ENCODE measurements at places on chromosomes 2 and 18. TPM values are rescaled to one million over a fixed set of nuclear protein-coding genes. Genes with fewer than 3 reads are reported as not detected.

GRCh38 chr2:96485751-96486651, 19.2 kb downstream of the NEURL3 start:
- no peak for DNase-seq

DNA sequence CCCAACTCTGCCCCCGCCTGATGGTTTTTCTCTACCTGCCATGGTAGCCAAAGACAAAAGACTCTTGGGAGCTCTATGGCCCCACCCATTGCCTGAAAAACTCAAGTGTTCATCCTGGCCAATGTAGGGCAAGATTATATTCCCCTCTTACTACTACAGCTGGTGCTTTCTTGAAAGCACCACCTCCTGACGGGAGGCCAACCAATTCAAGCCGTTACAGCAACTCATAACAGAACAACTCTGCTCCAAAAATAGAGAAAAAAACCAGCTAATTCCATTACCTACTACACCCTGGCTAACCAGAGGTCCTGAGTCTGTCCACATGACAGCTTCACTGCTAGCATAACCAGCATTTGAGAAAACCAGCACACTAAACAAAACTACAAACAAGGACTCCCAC, 127.5 kb upstream of the GAREM1 start:
- no peak for DNase-seq

Gene SCN3A
- not detected for polyA plus RNA-seq

Gene FBXO48
- polyA plus RNA-seq = 1.9 TPM

DNA sequence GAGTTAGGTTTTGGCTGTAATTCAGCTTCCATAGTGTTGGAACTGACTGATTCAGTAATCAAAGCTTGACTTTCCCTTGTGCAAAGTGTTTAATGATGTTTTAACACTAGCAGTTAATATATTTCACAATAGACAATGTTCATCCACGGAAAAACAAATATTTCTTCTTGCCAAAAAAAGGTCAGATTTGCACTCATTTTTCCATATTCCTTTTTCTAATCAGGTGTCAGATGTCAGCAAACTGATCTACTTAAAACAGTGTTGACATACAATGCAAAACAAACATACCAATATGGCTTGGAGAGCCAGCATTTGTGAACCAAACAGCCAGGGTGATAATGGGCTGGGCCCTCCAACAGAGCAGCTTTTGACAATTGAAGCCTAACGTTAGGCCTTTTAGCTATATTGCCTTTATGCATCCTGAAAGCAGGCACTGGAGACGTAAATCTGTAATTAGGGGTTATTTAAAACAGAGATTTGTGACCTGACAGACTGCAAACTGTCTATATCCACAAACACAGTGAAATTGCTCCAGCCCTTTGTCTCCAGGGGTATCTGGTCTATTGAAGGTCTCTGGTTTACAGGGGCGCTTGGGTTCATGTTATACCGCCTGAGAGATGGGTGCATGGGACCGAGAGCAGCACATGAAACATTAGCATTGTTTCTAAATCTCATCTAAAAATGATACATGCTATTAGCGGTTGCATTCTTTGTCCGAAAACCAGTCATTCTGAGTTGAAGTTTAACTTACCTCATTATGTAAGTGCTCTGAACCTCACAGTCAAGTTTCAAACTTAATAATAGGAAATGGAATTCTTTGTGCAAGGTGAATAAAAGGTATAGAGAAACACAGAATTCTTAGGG, 7.1 kb upstream of the CDCA7 start:
- DNase-seq = no peak

DNA sequence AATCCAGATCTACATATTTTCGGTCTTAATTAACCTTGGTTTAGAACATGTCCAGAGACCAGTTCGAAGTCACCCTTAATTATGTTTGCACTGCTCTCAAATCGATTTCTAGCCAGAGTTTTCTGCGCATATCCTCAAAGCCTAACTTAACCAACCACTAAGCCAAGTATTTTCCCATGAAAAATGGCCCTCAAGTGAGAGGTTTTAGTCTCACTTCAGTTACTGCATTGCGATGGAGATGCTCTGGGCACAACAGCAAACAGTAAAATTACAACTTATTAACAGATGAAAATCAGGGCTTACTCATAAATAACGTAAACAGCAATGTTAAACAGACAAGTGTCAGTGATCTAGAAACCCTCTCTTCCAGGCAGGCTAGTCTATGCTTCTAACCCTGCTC, 4.5 kb downstream of the RTN4 start:
- DNase-seq = no peak

- DNase-seq = no peak
Measured at GRCh38 chr2:177606636-177607035, 214.1 kb downstream of the AGPS start.

DNA sequence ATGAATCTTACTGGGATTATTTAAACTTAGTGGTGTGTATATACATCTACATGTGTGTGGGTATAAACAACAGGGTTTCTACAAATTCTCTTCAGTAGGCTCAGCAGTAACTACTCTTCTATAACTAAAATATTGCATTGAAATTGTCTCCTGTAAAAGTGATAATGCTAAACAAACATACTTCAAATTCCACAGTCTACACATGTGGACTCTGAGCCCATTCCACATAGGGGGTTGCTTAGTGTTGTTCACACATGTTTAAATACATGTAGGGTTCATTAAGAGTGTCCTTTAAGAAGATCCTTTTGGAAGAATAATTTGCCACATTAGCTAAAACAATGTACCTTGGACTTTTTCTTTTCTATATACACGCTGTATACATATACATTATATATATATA, 152.8 kb upstream of the VRK2 start:
- DNase-seq = no peak

Gene LAMA1
- polyA plus RNA-seq = 4.1 TPM

Gene CCDC68
- 1.4 TPM for polyA plus RNA-seq

GRCh38 chr2:239015901-239016675, 168.2 kb downstream of the TWIST2 start:
- no peak for DNase-seq

DNA sequence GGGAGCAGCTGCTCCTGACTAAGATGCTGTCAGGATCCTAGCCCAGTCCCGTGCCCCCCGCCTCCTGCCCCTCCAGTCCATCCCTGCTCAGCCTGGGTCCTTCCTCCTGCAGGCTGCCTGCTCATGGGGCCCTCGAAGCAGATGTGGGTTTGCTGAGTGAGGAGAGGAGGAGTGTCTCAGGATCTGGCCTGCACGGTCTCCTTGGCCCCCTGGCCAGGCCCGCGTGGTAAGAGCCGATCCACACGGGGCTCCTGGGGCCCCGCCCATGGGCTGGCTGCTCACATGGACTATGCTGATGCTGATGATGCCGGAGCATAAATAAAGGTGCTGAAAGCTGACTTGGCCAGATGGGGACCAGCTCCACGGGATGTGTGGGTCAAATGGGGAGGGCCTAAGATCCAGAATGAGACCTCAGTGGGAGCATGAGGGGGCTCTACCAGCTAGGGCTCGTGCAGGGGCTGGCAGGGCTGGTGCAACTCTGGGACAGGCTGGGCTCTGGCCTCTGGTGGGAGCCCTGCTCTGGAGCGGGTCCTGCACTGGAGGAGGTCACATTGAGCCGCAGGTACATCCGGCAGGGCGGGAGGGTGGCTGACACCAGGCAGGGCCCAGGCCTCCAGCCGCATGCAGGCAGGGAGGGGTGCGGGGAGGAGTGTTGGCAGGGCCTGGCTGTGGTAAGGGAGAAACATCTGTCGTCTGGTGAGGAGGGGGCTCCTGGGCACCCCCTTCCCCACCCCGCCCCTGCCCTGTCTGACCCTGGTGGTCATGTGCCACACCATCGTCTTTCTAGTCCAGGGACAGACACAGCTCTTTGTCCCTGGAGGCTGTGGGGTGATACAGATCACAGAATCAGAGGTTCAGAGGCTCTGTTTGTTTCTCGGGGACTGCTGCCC, 275.3 kb upstream of the HDAC4 start:
- no peak for DNase-seq

DNA sequence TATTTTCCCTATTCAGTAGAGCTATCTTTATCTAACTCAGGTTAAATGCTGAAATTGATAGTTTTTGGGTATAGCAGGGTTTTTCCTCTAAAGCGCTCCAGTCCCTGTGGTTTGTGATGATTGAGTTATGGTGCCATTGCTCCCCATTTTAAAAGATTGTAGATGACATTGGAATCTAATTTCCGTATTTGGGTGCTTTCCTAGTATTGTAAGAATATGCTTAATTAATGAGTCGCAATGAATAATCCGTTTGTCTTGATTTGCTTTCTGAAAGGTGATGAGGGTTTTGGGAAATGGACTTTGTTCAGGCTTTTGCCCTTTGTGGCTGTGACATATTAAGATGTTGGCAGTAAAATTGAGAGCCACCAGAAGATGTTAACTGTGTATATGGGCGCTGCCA, 3.9 kb downstream of the RPS7 start:
- DNase-seq = no peak

Gene CPO
- 0.25 TPM for polyA plus RNA-seq

Gene BARD1
- 4.6 TPM for polyA plus RNA-seq

DNA sequence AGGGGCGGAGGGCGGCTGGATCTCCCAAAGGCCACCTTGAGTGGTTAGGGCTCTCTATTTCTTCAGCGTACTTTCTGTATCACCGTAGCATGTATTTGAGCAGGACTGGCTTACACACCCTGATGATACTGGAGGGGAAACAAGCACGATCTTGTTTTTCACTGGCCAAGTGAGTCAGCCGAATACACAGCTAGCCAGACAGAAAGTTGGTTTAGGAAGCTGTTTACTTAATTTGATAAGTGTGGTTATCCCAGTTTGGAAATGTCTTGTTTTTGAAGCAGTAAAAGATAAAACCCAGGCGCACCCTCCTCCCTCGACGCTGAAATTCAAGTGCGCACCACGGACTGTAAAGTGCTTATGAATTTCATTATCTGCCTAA, 582 bp downstream of the RIOK3 start:
- no peak for DNase-seq

DNA sequence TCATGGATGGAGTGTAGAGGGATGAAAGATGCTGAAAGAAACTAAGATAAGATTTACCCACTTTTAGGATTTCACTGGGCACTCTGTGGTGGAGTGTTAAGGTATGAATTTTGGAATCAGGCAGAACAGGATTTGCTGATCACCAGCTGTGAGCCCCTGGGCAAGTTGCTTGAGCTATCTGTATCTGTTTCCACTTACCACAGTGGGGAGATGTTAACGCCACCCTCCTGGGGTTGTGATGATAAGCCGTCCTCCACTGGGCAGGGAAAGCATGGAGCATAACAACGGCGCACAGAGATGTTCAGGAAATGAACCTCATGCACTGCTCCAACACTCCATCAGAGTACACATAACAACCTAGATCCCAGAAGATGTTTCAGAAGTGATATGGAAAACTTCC, 160.6 kb downstream of the MTCL1 start:
- no peak for DNase-seq
